H9 (cell line): ENCODE measurements at places on chromosomes 12 and 14. TPM values are rescaled to one million over a fixed set of nuclear protein-coding genes. Genes with fewer than 3 reads are reported as not detected.

Gene DDX55
- 47.1 and 51.7 TPM in 2 replicates for total RNA-seq

Gene OVCH1
- not detected in 2 replicates for total RNA-seq

Gene DNAJC22
- total RNA-seq, result 2.6 and 3.2 TPM in 2 replicates

Gene CLEC4E
- 0.18 TPM in 1 of 2 replicates, not detected in the other for total RNA-seq

Gene P2RX2
- 1.8 and 2.2 TPM in 2 replicates for total RNA-seq

Gene ACOT2
- 10.2 and 10.3 TPM in 2 replicates for total RNA-seq

Gene TPPP2
- not detected in 2 replicates for total RNA-seq

DNA sequence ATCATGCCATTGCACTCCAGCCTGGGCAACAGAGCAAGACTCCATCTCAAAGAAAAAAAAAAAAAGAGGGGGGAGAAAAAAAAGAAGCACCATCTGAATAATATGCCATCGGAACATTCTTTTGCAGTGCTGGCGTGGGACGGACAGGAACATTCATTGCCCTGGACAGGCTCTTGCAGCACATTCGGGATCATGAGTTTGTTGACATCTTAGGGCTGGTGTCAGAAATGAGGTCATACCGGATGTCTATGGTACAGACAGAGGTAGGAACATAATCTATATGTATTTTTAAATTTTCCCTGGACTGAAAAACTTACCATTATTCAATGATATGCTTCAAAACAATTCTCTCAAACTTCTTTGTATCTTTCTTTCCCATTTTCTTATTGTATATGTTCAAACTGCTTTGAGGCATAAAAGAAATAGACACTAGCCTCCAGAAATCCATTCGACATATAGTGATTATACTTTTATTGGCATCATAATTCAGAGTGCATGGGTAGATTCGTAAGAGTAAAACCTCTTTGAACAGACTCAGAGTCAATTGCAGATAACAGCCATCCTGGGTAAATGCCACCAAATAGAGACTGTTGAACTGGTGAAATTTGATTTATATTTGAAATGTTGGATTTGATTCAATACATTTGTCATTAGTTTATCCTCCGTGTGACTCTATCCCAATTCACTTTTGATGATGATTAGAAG lies 199.7 kb downstream of the EPS8 start:
- H3K4me3 ChIP-seq, result no peak overlapping the region
- no peaks in the 10 kb centered on the region for H3K27me3 ChIP-seq
- no peaks in the 10 kb centered on the region for H3K36me3 ChIP-seq
- H3K27ac ChIP-seq, result no peak overlapping the region
- H3K4me1 ChIP-seq, result no peaks in the 10 kb centered on the region

- no peaks in the 10 kb centered on the region; the same call in 1 of the 2 replicates for H3K4me1 ChIP-seq
- H3K27ac ChIP-seq, result no peak overlapping the region
- no peak for DNase-seq
- no peaks in the 10 kb centered on the region for H3K36me3 ChIP-seq
- H3K4me3 ChIP-seq, result no peak overlapping the region
These were observed 589.0 kb downstream of the C12orf50 start for GRCh38 chr12:87439990-87440827.

DNA sequence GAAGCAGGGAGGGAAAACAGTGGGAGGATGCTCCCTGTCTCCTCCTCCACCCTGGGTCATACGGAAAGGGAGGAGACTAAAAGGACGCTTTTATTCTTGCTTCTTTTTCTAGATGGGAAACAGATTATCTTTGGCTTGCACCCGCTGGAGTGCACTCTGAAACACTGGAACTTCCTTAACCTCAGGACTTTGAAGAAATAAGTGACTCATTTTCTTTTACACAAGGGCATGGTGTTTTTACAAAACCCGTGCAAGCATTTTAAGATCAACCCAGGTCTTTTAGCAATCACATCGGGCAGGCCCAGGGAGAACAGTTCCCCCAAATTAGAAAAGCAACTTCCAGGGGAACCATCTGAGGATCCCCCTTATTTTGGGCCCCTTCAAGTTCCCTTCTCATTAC lies 80.9 kb upstream of the TSPAN11 start:
- H3K4me1 ChIP-seq, result peaks cover 4% of the 10 kb centered on the region
- H3K27ac ChIP-seq, result no peak overlapping the region
- no peak overlapping the region for H3K4me3 ChIP-seq
- DNase-seq, result peak; percentile 3

GRCh38 chr14:77011245-77011644 lies 17.3 kb downstream of the IRF2BPL start:
- H3K36me3 ChIP-seq, result no peaks in the 10 kb centered on the region; the same call in 2 of the 3 replicates
- DNase-seq, result no peak
- no peak overlapping the region for H3K27ac ChIP-seq
- H3K27me3 ChIP-seq, result no peaks in the 10 kb centered on the region

DNA sequence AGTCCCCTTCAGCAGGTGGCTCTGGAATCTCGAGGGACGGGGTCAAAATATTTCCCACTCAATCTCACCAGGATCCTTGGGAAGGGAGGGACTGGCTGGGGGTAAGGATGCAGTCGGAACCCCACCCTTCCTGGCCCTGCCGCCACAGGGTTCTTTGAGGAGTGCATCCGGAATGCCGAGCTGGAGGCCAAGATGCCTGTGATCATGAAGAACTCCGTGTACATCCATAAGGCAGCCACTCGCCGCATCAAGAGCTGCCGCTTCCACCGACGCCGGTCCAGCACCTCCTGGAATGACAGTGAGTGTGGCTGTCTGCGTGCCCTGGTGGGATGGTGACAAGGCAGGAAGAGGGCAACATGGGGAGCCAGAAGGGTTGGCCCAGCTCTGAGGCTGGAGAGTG lies 43.1 kb downstream of the PLEKHD1 start:
- H3K27me3 ChIP-seq, result no peaks in the 10 kb centered on the region
- H3K4me3 ChIP-seq, result no peak overlapping the region
- DNase-seq, result no peak

GRCh38 chr12:77089686-77090220 lies 24.4 kb upstream of the E2F7 start:
- H3K27ac ChIP-seq, result no peak overlapping the region
- H3K4me1 ChIP-seq, result no peaks in the 10 kb centered on the region
- no peaks in the 10 kb centered on the region for H3K27me3 ChIP-seq
- no peaks in the 10 kb centered on the region for H3K36me3 ChIP-seq

- no peak for DNase-seq
- H3K27me3 ChIP-seq, result no peaks in the 10 kb centered on the region
- H3K4me3 ChIP-seq, result no peak overlapping the region
- no peaks in the 10 kb centered on the region for H3K4me1 ChIP-seq
These were observed 145.3 kb downstream of the EGLN3 start for GRCh38 chr14:33805593-33805992.

DNA sequence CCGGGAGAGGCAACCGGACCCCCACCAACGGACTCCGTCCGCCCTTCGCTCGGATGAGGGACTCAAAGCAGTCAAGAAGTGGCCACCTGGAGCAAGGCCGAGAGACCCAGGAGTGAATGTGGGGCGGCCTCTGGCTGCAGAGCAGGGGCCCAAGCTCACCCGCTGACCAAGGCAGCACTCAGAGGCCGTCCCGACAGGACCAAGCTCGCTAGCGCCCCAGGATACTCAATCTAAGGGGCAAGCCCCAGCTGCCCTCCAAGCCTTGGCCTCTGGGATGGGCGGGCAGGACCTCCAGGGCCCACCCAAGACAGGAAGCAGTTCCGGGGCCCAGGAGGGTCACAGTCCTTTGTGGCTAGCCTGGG lies 936 bp downstream of the AKT1 start:
- DNase-seq, result peak; percentile 49
- peaks cover 6% of the 10 kb centered on the region; the same call in 1 of the 2 replicates for H3K4me1 ChIP-seq
- H3K27me3 ChIP-seq, result peaks cover 6% of the 10 kb centered on the region; the same call in 1 of the 2 replicates
- H3K4me3 ChIP-seq, result peak overlapping the region; percentile 75

DNA sequence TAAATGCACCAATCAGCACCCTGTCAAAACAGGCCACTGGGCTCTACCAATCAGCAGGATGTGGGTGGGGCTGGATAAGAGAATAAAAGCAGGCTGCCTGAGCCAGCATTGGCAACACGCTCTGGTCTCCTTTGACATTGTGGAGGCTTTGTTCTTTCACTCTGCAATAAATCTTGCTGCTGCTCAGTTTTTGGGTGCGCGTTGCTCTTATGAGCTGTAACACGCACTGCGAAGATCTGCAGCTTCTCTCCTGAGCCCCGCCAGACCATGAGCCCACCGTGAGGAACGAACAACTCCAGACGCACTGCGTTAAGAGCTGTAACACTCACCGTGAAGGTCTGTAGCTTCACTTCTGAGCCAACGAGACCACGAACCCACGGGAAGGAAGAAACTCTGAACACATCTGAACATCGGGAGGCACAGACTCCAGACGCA lies 8.4 kb upstream of the PIANP start:
- DNase-seq, result no peak
- no peak overlapping the region for H3K27ac ChIP-seq
- H3K4me3 ChIP-seq, result no peak overlapping the region
- no peaks in the 10 kb centered on the region for H3K4me1 ChIP-seq

DNA sequence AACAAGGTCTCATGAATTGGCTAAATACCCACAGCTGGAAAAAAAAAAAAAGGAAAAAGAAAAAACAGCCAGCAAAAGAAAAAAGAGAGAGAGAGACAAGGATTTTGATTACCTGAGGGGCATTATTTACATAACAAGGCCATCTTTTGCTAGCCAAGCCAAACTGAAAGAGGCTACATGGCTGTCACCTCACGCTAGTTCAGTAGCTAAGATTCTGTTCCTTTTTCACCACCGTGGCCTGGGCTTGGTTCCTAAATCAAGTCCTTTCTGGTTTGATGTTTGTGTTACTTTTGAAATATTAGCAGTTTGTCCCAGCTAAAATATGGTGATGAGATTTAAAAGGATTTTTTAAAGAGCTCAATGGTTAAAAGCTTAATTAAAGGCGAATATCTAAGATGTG lies 2.0 kb upstream of the SDS start:
- no peaks in the 10 kb centered on the region for H3K4me1 ChIP-seq
- H3K27ac ChIP-seq, result no peak overlapping the region
- no peaks in the 10 kb centered on the region for H3K36me3 ChIP-seq
- DNase-seq, result no peak

- DNase-seq, result no peak
- no peak overlapping the region for H3K4me3 ChIP-seq
- no peaks in the 10 kb centered on the region for H3K36me3 ChIP-seq
- no peak overlapping the region for H3K27ac ChIP-seq
- H3K4me1 ChIP-seq, result no peaks in the 10 kb centered on the region
- H3K27me3 ChIP-seq, result no peaks in the 10 kb centered on the region
These were observed 79.6 kb downstream of the EXOC5 start for GRCh38 chr14:57189070-57189469.

DNA sequence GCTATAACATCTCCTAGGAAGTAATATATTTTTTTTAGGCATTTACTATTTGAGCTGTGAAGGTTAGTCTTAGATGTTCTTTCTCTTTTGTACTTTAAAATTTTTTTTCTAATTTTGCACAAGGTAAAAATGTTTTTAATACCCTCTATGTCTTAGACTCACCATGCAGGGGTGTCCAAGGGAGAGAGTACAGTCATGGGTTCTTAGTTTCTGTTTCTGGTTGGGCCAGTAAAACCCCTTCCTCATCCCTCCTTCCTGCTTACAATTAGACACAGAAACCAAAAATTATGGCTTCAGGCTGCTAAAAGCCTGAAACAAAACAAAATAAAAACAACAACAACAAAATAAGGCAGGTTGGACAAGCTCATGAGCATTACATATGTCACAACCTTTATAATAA lies 193.0 kb downstream of the SYT1 start:
- no peaks in the 10 kb centered on the region for H3K27me3 ChIP-seq
- H3K4me3 ChIP-seq, result no peak overlapping the region
- no peaks in the 10 kb centered on the region for H3K36me3 ChIP-seq
- H3K27ac ChIP-seq, result no peak overlapping the region
- H3K4me1 ChIP-seq, result peaks cover 4% of the 10 kb centered on the region; the same call in 1 of the 2 replicates

DNA sequence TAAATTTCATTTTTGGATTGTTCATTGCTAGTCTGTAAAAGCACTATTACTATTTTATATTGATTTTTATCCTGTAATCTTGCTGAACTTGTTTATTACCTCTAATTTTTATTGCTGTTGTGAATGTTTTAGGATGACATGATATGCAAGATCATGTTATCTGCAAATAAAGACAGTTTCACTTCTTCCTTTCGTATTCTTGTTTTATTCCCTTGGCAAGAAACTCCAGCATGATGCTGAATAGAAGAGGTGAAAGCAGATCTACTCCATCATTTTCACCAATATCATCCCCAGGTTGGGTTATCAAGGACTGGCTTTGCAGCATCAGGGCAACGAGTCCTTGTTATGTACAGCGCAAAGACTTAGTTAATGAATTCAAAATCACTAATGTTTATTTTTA lies 2.7 kb upstream of the CLECL1 start:
- no peaks in the 10 kb centered on the region for H3K27me3 ChIP-seq
- no peaks in the 10 kb centered on the region for H3K4me1 ChIP-seq
- H3K4me3 ChIP-seq, result no peak overlapping the region

GRCh38 chr12:130795906-130796305 lies 43.1 kb downstream of the STX2 start:
- peaks cover 49% of the 10 kb centered on the region for H3K36me3 ChIP-seq
- H3K4me3 ChIP-seq, result no peak overlapping the region
- DNase-seq, result no peak
- H3K27ac ChIP-seq, result no peak overlapping the region

DNA sequence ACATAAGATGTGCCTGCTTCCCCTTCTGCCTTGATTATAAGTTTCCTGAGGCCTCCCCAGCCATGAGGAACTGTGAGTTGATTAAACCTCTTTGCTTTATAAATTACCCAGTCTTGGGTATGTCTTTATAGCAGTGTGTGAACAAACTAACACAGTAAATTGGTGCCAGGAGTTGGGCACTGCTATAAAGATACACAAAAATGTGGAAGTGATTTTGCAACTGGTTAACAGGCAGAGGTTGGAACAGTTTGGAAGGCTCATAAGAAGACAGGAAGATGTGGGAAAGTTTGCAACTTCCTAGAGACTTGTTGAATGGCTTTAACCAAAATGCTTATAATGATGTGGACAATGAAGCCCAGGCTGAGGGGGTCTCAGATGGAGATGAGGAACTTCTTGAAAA lies 264.1 kb downstream of the DACT1 start:
- DNase-seq, result no peak
- no peak overlapping the region for H3K27ac ChIP-seq
- H3K27me3 ChIP-seq, result no peaks in the 10 kb centered on the region; the same call in 1 of the 2 replicates
- H3K36me3 ChIP-seq, result no peaks in the 10 kb centered on the region; the same call in 1 of the 2 replicates
- no peak overlapping the region for H3K4me3 ChIP-seq
